ENCODE measurements at places on chromosomes 2 and 18. TPM values are rescaled to one million over a fixed set of nuclear protein-coding genes. Genes with fewer than 3 reads are reported as not detected.

BCL11A gene
- under 0.01 TPM for total RNA-seq

ASXL3 gene
- 0.66 TPM for total RNA-seq

SLC39A10 gene
- 60.9 TPM for total RNA-seq

AP1S3 gene
- 3.3 TPM for total RNA-seq

EXOC6B gene
- 25.9 TPM for total RNA-seq

SIGLEC15 gene
- total RNA-seq = 0.51 TPM

PLCL1 gene
- 0.83 TPM for total RNA-seq

TNFAIP6 gene
- total RNA-seq = 53.8 TPM

MOGAT1 gene
- not detected for total RNA-seq

NLRC4 gene
- total RNA-seq = not detected

RMC1 gene
- total RNA-seq = 22.1 TPM

HOXD10 gene
- total RNA-seq = not detected

ZSWIM2 gene
- under 0.01 TPM for total RNA-seq

GKN2 gene
- total RNA-seq = not detected

DLX1 gene
- not detected for total RNA-seq

LRRTM1 gene
- not detected for total RNA-seq

APOB gene
- total RNA-seq = under 0.01 TPM

Data from fibroblast of lung (primary cell).